ENCODE measurements at places on chromosomes 2 and 18. TPM values are rescaled to one million over a fixed set of nuclear protein-coding genes. Genes with fewer than 3 reads are reported as not detected.

Gene C2orf78
- total RNA-seq, result not detected

- no peak for DNase-seq
These were observed 49.2 kb upstream of the SMAD2 start for GRCh38 chr18:47979611-47980200.

DNA sequence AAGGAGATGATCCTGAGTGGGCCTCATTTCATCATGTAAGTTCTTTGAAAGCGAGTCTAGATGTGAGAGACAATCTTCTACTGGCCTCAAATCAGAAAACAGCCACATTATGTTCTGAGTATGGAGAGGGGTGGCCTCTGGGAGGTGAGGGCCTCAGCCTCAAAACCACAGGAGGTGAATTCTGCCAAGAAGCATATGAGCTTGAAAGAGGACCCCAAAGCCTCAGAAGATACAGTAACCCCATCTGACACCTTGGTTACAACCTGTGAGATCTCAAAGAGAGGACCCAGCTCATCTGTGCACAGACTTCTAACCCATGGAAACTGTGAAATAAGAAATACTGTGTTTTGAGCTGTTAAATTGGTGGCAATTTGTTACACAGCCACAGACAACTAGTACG lies 200.1 kb downstream of the ARHGAP15 start:
- no peak for DNase-seq

DNA sequence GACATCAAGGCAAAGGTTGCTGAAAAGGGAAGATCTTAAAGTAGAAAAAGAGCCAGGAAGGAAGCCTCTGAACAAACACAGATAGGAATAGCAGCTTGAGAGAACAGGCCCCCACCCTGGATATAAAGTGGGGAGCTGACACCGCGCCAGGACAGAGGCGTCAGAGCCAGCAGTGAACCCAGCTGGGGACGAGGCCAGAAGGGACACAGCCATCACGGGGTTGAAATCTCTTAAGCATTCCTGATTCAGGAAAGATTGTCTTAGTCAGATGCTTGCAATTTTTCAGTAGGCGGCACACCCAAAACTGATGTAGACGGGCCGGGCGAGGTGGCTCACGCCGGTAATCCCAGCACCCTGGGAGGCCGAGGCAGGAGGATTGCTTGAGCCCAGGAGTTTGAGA lies 93.8 kb upstream of the PHLPP1 start:
- DNase-seq, result peak; percentile 62

Gene GPAT2
- total RNA-seq, result 6.8 TPM
